ENCODE measurements at places on chromosomes 16 and 17. TPM values are rescaled to one million over a fixed set of nuclear protein-coding genes. Genes with fewer than 3 reads are reported as not detected.

The CCDC144A gene
- total RNA-seq: 48.5 TPM

The GDPD3 gene
- 1.2 TPM for total RNA-seq

The NT5C3B gene
- 131 TPM for total RNA-seq

The ZG16 gene
- not detected for total RNA-seq

The IGF2BP1 gene
- total RNA-seq: 0.82 TPM

The CRHR1 gene
- total RNA-seq: 3.7 TPM

The SOST gene
- not detected for total RNA-seq

The FAM83G gene
- total RNA-seq: 0.41 TPM

The STX1B gene
- total RNA-seq: 11.4 TPM

The OR3A3 gene
- not detected for total RNA-seq
